Breast epithelium (tissue), 4 donors: ENCODE measurements at places on chromosomes 5 and 9. TPM values are rescaled to one million over a fixed set of nuclear protein-coding genes. Genes with fewer than 3 reads are reported as not detected.

Gene SPINK6
- not detected for total RNA-seq

Gene ITGA2
- total RNA-seq: 0.80 TPM

Gene PCDHA7
- 1.3 TPM for total RNA-seq

Gene IGFBPL1
- total RNA-seq: not detected

Gene JADE2
- total RNA-seq: 66.0 TPM

Gene C9orf85
- total RNA-seq: 14.1 TPM
